ENCODE measurements at places on chromosomes 5 and 9.

DNA sequence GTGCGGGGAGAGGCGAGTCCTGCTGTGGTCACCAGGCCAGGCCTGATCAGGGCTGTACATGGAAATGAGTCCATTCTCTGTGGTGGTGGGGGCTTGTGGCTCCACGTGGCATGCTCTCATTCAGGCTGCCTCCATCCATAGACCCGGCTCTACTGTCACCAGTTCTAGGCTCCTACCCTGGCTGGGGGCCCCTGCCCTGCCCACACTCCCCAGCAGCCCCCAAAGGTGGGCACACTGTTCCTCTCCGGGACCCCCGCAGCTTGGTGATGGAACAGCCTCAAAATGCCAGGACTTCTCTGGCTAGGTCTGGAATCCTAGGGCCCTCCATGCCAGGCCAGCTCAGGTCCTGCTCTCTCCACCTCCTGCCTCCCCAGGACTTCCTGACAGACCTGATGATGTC is 111.7 kb downstream of the DAB2IP start:
- no peak for DNase-seq

DNA sequence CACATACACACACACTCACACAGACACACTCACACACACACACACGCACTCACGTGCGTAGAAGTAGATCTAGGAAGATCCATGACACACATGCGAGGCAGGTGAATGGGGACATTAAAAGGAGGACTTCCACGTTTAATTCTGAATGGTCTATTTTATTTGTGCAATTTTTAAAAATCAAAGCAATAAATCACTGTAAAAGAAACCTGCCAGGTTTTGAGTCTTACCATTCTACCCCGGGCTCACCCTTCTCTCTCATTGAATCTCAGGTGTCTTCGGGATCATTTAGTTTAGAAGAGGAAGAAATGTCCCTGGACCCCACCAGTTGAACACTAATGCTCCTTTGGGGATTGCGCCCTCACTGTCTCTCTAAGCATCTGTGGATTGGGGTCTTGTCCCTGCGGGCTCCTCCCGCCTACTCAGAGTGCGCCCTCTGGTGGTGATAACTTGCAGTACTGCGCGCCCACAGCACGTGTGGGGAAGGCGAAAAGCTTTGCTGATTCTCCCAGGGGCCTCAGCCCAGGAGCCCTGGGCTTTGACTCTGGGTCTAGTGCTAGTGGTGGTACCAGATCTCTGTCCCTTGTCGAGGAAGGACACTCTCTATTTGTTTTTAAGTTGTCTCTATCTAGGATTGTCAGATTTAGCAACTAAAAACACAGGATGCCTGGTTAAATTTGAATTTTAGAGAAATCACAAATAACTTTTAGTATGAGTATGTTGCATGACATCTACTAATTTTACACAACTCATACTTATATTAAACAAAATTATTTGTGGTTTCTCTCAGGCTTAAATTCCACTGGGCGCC is 34.8 kb downstream of the BOD1 start:
- DNase-seq, result peak; percentile 1

DNA sequence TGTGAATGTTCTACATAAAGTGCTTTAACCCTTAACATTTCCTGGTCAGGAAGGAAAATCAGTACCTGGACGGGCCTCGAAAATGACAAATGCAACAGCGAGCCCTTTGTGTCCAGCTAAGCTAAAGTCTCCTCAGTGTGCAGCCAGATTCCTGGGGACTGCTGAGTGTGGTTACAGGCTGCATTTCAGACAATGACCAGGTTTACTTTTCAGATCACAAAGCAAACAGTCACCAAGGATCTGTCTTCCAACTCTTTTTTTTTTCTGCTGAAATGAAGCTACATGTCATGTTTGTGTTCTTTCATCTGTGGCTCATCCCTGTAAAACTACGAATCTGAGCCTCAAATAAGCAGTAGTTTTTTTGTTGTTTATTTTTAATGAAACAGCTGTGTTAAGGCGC is 20.8 kb downstream of the SLC46A2 start:
- peak; percentile 13 for DNase-seq

GRCh38 chr9:38331141-38331540 is 61.4 kb upstream of the ALDH1B1 start:
- DNase-seq, result no peak

- no peak for DNase-seq
Observed at GRCh38 chr9:36341936-36342577, 58.0 kb downstream of the RNF38 start.

GRCh38 chr9:36560771-36561170 is 11.9 kb upstream of the MELK start:
- no peak for DNase-seq
